ENCODE measurements at places on chromosomes 12 and 14. TPM values are rescaled to one million over a fixed set of nuclear protein-coding genes. Genes with fewer than 3 reads are reported as not detected.
A peak's percentile ranks its signal among the peaks of the same experiment; 100 is the strongest.

- H3K27ac ChIP-seq, result peak overlapping the region; percentile 87
- H3K4me3 ChIP-seq, result no peak overlapping the region
- no peaks in the 10 kb centered on the region for H3K27me3 ChIP-seq
- no peak for DNase-seq
- peaks cover 36% of the 10 kb centered on the region for H3K4me1 ChIP-seq
- no peaks in the 10 kb centered on the region for H3K36me3 ChIP-seq
These were observed 80.1 kb upstream of the IFNG-AS1 start for GRCh38 chr12:67909091-67909531.

GRCh38 chr14:106491851-106492250, 965.5 kb downstream of the TMEM121 start:
- no peaks in the 10 kb centered on the region for H3K27me3 ChIP-seq
- H3K36me3 ChIP-seq, result no peaks in the 10 kb centered on the region
- DNase-seq, result no peak

GRCh38 chr12:1509413-1510052, 84.8 kb downstream of the FBXL14 start:
- DNase-seq, result no peak
- no peaks in the 10 kb centered on the region for H3K27me3 ChIP-seq
- peaks cover 5% of the 10 kb centered on the region for H3K4me1 ChIP-seq
- no peak overlapping the region for H3K4me3 ChIP-seq
- H3K27ac ChIP-seq, result no peak overlapping the region
- H3K36me3 ChIP-seq, result no peaks in the 10 kb centered on the region

DNA sequence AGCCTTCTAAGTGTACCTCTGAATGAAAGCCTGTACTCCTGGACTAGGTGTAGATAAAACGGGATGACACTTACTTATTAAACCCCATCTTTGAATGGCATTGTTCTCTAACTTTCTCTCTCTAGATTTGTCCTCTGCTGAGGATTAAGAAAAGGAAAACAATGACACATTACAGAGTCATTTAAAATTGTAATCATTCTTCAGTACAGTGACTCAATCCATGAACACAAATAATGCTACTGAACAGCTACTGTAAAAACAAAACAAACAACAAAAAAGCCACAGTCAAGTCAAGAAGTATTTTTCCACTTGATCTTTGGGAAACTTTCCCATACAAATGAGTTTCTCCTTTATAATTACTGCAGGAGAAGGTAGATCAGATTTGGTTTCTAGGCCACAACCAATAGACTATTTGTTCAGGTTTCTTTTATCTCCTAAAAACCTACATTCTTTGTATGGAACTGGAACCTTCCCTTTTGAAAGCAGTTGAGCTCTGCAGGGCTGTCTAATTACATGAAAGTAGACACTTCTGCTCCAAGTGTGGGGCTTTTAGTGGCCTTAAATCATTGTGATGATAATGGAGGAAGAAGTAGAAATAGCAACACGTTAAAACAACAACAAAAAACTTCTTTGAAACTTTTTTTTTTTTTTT, 219.1 kb downstream of the ESR2 start:
- H3K4me3 ChIP-seq, result no peak overlapping the region
- H3K4me1 ChIP-seq, result peaks cover 8% of the 10 kb centered on the region
- H3K36me3 ChIP-seq, result peaks cover 4% of the 10 kb centered on the region
- H3K27me3 ChIP-seq, result no peaks in the 10 kb centered on the region
- no peak for DNase-seq
- H3K27ac ChIP-seq, result no peak overlapping the region

DNA sequence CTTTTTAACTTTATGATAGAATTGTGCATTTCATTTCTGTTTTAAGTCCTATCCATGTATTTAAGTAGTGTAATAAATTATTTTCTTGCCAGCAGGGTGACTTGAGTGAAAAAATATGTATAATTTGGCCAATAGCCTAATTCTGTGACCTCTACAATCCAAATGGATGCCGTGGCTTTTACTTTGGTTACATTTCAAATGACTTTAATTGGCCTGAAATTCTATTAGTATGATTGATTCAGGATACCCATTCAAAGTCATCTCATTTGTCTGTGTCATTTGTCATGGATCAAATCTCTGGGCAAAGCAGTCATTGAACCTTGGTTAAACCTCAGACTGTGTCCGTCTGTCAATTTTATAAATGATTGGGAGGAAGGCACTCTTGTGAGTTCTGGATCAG, 29.6 kb downstream of the CRADD start:
- H3K36me3 ChIP-seq, result peaks cover 6% of the 10 kb centered on the region
- DNase-seq, result no peak
- H3K27me3 ChIP-seq, result no peaks in the 10 kb centered on the region
- H3K4me3 ChIP-seq, result no peak overlapping the region
- H3K27ac ChIP-seq, result no peak overlapping the region

DNA sequence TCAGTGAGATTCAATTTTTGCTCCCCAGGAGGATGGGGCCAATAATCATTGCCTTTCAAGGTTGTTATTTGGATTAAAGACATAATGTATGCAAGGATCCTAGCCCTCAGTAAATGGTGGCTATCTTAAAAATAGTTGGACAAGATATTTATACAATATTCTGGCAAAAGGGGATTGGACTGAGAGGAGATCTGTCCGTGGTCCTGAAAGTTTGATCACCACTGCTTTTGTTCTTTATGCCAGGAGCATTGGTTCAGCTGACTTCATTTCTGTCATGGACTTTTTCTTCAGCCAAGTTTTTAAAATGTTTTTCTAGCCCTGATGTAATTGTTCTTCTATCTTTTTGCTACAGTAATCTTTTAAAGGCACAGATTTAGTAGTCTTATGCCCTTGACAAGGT, 70.2 kb upstream of the TCL1A start:
- peaks cover 7% of the 10 kb centered on the region for H3K27me3 ChIP-seq
- no peaks in the 10 kb centered on the region for H3K36me3 ChIP-seq
- H3K4me1 ChIP-seq, result no peaks in the 10 kb centered on the region
- H3K4me3 ChIP-seq, result no peak overlapping the region

- no peak overlapping the region for H3K27ac ChIP-seq
- H3K36me3 ChIP-seq, result no peaks in the 10 kb centered on the region
- no peak overlapping the region for H3K4me3 ChIP-seq
- H3K27me3 ChIP-seq, result peaks cover 43% of the 10 kb centered on the region
These were observed 1.5 kb upstream of the KRT5 start for GRCh38 chr12:52521568-52522266.

- H3K36me3 ChIP-seq, result no peaks in the 10 kb centered on the region
- H3K27ac ChIP-seq, result no peak overlapping the region
- H3K4me3 ChIP-seq, result peak overlapping the region; percentile 71
- peaks cover 6% of the 10 kb centered on the region for H3K27me3 ChIP-seq
- DNase-seq, result no peak
These were observed 29.0 kb upstream of the SMUG1 start for GRCh38 chr12:54217774-54218241.

DNA sequence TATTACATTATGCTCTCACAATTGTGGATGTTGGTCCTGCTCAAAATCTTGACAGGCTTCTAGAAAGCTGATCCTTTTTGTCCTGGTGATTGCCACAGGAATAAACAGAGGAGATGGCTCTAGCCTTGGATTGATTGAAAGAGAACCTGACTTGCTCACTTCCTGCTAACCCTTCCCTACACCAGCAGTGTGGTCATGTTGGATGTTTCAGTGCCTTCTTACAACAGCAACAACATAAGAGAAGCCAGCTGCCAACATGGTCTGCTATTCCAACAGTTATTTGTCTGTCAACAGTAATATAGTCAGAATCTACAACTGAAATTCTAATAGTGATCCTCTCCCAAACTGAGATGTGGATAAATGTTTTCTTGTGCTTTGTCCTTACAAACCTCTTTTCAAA, 311.6 kb upstream of the DIO2 start:
- no peak overlapping the region for H3K27ac ChIP-seq
- H3K36me3 ChIP-seq, result no peaks in the 10 kb centered on the region
- no peak overlapping the region for H3K4me3 ChIP-seq
- no peak for DNase-seq
- H3K4me1 ChIP-seq, result peaks cover 9% of the 10 kb centered on the region

GRCh38 chr12:69474456-69474855, 4.3 kb downstream of the FRS2 start:
- DNase-seq, result no peak
- H3K27ac ChIP-seq, result peak overlapping the region; percentile 87
- no peak overlapping the region for H3K4me3 ChIP-seq
- no peaks in the 10 kb centered on the region for H3K36me3 ChIP-seq
- peaks cover 64% of the 10 kb centered on the region for H3K4me1 ChIP-seq

DNA sequence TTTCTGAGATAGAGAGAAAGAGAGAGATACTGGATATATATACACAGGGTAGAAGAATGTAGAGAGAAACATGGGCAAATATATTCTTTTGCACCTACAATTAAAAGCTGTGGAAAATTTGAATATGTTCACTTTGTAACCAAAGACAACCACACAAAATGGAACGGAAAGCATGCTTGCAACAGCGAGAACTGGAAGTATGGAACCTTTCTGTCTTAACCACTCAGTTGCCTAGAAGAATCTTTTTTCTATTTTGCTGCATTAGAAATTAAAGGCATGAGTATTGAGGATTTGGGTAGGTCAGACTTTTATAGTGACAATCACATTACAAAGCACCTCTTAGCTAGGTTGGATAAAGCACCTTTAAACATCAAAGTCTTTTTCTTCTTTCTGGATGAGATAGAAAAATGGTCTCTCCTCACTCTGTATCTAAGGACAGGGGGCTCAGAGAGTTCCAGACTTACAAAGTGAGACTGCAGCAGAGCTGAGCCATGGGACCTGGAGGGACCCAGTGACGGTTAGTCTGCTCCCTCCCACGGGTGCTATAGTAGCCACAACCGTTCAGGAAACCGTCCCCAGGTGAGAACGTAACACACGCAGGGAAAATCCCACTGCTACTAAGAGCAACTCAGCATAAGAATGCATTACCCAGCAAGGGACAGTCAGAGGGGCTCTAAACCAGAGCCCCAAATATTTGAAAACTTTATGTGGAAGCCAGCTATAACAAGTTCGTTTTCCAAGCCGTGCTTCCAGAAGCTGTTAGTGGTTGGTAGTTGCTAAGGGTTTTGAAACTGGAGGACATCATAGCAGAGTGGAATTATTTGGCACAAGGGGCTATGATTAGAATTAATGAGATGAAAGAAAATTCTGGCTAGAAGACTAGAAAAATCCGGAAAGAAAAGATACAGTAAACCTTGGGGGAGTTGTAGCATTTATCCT, 97.1 kb downstream of the DAD1 start:
- DNase-seq, result no peak
- no peaks in the 10 kb centered on the region for H3K27me3 ChIP-seq
- no peak overlapping the region for H3K27ac ChIP-seq
- peaks cover 34% of the 10 kb centered on the region for H3K4me1 ChIP-seq

DNA sequence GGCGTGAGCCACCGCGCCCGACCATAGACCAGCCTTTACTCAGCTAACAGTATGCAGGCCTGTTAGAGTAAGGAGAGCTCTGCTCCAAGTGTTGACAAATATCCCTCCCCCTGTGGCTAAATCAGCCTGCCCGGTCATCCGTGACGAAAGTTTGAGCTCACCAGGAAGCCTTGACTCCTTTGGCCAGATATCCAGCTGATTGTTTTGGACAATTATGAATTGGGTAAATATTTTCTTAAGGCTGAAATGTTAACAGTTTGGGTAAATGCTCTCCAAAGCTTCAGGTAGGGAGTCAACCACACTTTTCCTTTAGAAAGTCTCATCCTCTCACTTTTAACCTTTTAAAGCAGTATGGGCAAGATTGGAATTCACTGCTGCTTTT, 157.9 kb downstream of the PAWR start:
- H3K36me3 ChIP-seq, result peaks cover 1% of the 10 kb centered on the region
- no peaks in the 10 kb centered on the region for H3K27me3 ChIP-seq
- no peak for DNase-seq
- no peak overlapping the region for H3K4me3 ChIP-seq

DNA sequence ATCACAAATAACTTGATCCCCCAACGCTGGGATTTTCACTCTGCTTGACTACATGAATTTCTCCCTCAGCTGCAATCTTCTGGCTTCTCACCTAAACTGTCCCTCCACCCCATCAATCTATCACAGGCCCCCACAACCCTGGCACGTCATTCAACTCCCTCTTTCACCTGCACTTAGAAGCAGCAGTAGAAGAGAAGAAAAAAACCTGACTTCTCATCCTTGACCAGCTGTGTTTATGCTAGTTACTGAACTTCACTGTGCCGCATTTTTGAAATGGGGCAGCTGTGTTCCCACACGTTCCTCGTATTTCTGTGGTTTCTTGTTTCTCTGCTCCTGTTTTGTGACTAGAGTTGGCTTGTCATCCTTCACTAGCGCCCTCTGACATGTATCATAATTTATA, 35.0 kb downstream of the ITPR2 start:
- H3K4me3 ChIP-seq, result peak overlapping the region; percentile 1
- DNase-seq, result no peak
- no peaks in the 10 kb centered on the region for H3K27me3 ChIP-seq
- H3K27ac ChIP-seq, result peak overlapping the region; percentile 81

DNA sequence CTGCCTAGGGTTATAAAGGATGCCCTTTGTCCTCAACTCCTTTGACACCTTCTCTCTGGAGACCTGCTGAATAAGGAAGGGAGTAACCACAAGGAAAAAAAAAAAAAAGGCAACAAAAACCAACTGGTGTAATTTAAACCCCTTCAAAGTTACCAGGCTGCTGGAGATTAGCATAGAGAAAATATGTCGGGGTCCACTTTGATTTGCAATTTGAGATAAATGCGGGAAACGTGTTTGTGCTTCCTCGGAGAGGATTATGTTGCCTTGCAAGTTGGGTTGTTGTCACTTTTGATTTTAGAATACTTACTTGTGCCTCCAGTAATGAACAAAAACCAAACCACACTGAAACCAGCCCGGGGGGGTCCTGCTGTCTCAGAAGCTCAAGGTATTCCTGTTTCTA, 200.2 kb upstream of the MYL2 start:
- no peak overlapping the region for H3K4me3 ChIP-seq
- peaks cover 29% of the 10 kb centered on the region for H3K27me3 ChIP-seq
- no peak for DNase-seq
- H3K27ac ChIP-seq, result no peak overlapping the region

- no peaks in the 10 kb centered on the region for H3K27me3 ChIP-seq
- H3K27ac ChIP-seq, result peak overlapping the region; percentile 96
- H3K4me3 ChIP-seq, result no peak overlapping the region
- peaks cover 34% of the 10 kb centered on the region for H3K36me3 ChIP-seq
- DNase-seq, result no peak
These were observed 315.3 kb downstream of the MED13L start for GRCh38 chr12:115962216-115962615.

GRCh38 chr12:91926848-91927247, 218.8 kb downstream of the BTG1 start:
- no peak for DNase-seq
- no peak overlapping the region for H3K27ac ChIP-seq
- H3K4me3 ChIP-seq, result no peak overlapping the region
- H3K36me3 ChIP-seq, result no peaks in the 10 kb centered on the region
- H3K27me3 ChIP-seq, result no peaks in the 10 kb centered on the region

- peaks cover 2% of the 10 kb centered on the region for H3K36me3 ChIP-seq
- no peak for DNase-seq
- H3K4me1 ChIP-seq, result peaks cover 3% of the 10 kb centered on the region
- peak within 1 kb of the TSS; percentile 88 for H3K4me3 ChIP-seq
- H3K27me3 ChIP-seq, result peaks cover 20% of the 10 kb centered on the region
These were observed at the start of gene AMDHD1 for GRCh38 chr12:95943330-95943842. Gene AMDHD1, plus strand, starts transcription at chr12:95943331. Its CDS starts 68 bp downstream, at chr12:95943399.

- DNase-seq, result no peak
- H3K4me3 ChIP-seq, result no peak overlapping the region
- no peaks in the 10 kb centered on the region for H3K27me3 ChIP-seq
- H3K36me3 ChIP-seq, result no peaks in the 10 kb centered on the region
- H3K4me1 ChIP-seq, result peaks cover 19% of the 10 kb centered on the region
These were observed 179.1 kb downstream of the DPF3 start for GRCh38 chr14:72714871-72715214.

The SLC17A8 gene
- total RNA-seq, result not detected

The TSPAN11 gene
- 0.87 TPM for total RNA-seq

The ADGRD1 gene
- total RNA-seq, result 4.7 TPM

The OTOGL gene
- total RNA-seq, result 0.92 TPM

The KRT79 gene
- total RNA-seq, result 0.31 TPM

The RNASE3 gene
- not detected for total RNA-seq

The KRT6C gene
- not detected for total RNA-seq

The ANO4 gene
- 6.5 TPM for total RNA-seq
